Activated T-cell treated with anti-CD3 and anti-CD28 coated beads, Interleukin-2, amount 50 U/mL, for 4 hours (primary cell): ENCODE measurements at places on chromosomes 1 and 21. TPM values are rescaled to one million over a fixed set of nuclear protein-coding genes. Genes with fewer than 3 reads are reported as not detected.
A peak's percentile ranks its signal among the peaks of the same experiment; 100 is the strongest.

- DNase-seq, result no peak
Measured at GRCh38 chr1:94961988-94962387, 35.1 kb upstream of the CNN3 start.

- DNase-seq, result no peak
Measured at GRCh38 chr21:41943851-41944250, 10.0 kb downstream of the C2CD2 start.

- DNase-seq, result no peak
Measured at GRCh38 chr1:3197781-3198316, 128.8 kb downstream of the PRDM16 start.

- no peak for DNase-seq
Measured at GRCh38 chr1:214538496-214538895, 12.9 kb downstream of the PTPN14 start.

DNA sequence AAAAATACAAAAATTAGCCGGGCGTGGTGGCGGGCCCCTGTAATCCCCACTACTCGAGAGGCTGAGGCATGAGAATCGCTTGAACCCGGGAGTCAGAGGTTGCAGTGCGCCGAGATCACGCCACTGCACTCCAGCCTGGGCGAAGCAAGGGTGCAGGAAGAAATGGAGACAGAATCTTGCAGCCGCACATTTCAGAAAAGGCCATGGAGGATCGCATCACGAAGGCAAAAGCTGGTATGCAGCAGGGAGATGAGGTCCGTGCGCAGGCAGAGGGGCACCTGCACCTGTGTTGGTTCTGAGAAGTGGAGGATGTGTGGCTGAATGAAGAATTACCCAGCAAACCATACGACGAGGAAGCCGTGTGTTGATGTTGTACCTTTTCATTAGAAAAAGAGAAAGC, 53.0 kb upstream of the ABCG1 start:
- DNase-seq, result no peak

- no peak for DNase-seq
Measured at GRCh38 chr1:228830954-228831481, 95.7 kb downstream of the RHOU start.

- no peak for DNase-seq
Measured at GRCh38 chr21:36547464-36547863, 67.5 kb upstream of the CLDN14 start.

GRCh38 chr21:44585892-44586291, 5.5 kb upstream of the KRTAP10-5 start:
- DNase-seq, result no peak

DNA sequence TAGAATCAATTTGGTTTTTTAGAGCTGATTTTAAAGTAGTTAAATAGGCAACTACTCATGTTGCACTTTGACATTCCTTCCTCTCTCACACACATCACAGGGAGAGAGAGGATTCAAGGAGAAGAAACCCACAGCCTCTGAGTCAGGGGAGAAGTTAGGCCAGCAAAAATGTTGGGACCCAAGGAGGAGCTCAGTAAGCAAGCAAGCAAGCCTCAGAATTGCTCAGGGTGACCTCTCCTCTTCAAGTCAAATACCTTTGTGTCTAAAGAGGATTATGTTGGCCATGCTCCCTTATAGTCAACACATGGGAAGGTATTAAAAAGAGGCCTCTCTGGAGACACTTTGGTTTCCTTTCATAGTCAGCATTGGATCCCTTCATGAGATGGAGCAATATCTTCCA, 80.5 kb upstream of the WARS2 start:
- no peak for DNase-seq

GRCh38 chr1:94039514-94039870, 81.5 kb downstream of the ABCA4 start:
- DNase-seq, result peak; percentile 34

DNA sequence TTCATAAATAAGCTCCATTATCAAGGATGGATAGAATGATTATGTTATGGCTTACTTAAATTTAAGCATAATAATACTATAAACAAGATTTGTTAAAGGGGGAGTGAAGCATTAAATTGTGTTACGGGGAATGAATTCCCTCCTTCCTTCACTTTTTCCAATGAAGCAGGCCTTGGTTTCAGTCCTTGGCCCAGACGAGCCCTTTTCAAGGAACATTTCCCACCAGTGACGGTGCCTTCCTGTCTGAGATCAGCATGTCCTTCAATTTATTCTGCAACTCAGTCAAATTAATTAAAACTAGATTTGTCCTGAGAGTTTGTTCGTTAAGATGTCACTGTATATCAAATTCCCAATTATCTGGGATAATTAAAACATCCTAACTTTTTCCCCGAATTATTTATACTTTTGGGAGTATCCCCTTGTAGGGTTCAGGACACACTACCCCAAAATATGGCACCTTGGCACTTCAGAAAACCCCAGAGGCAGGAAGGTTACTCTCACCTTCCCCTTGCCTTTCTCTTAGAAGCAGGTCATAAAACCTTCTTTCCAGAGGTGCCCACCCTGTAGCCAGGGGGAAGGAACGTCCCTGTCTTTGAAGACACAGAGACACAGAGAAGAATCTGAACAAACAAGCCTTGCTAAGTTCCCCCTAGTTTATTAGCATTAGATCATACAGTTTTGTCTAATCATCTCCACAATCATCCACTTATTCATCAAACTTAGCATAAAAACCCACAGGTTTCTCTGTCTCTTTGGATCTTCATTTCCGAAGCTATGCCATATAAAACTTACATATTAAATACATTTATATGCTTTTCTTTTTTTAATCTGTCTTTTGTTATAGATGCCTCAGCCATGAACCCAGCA, 86.2 kb upstream of the ARHGAP29 start:
- DNase-seq, result no peak

GRCh38 chr1:20383631-20384030, 93.0 kb downstream of the VWA5B1 start:
- DNase-seq, result no peak

DNA sequence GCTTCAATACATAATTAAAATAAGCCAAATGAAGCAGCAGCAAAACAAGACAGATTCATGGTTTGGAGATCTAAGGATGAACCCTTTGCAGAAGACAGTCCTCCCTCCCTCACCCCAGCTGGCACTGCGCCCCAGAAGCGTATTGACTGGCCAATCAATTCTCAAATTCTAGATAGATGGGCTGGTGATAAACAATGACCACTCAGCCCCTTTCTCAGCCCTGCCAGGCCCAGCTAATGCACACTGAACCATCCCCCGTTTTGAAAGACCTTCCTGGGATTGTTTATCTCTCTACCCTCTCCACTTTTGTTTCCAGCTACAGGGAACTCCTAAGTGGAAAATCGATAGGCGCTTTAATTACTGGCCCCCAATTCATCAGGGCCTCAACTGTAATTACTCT, 29.0 kb downstream of the TNR start:
- DNase-seq, result no peak

- DNase-seq, result no peak
Measured at GRCh38 chr21:26513212-26513611, 59.9 kb downstream of the CYYR1 start.

- no peak for DNase-seq
Measured at GRCh38 chr1:59568158-59568935, 246.4 kb upstream of the HOOK1 start.

GRCh38 chr1:230174471-230175162, 107.6 kb downstream of the GALNT2 start:
- no peak for DNase-seq

DNA sequence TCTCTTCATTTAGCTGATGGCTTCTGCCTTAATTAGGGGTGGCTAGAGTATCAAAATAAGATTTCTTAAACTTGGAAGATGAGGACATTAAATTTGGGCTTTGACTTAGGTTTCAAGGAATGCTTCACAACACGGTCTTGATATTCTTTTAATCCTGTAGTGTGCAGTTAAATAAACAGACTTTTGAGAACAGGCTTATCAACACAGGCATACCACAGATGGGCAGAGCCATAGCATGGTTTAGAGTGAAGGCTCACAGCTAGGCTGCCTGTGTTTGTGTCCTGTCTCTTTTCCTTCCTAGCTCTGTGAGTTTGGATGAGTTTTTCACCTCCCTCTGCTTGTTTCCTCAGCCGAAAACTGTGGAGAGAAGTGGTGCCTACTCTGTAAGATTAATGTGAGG, 102.3 kb upstream of the IPO9 start:
- DNase-seq, result no peak

DNA sequence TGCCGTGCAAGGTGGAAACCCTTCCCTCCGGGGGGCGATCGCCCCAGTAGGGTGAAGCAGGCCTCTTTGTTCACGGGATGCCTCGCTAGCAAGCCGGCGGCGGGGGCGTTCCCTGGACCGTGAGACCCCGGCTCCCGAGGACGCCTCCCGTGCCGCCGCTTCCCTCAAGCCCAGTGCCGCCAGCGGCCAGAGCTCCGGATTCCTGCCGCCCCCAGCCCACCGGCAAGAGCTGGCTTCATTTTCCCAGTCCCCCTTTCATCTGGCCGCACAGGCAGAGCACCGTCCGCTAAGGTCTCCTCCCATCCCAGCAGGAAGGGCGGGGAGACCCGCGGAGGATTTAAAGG, 16.3 kb downstream of the IER5 start:
- DNase-seq, result peak; percentile 35

DNA sequence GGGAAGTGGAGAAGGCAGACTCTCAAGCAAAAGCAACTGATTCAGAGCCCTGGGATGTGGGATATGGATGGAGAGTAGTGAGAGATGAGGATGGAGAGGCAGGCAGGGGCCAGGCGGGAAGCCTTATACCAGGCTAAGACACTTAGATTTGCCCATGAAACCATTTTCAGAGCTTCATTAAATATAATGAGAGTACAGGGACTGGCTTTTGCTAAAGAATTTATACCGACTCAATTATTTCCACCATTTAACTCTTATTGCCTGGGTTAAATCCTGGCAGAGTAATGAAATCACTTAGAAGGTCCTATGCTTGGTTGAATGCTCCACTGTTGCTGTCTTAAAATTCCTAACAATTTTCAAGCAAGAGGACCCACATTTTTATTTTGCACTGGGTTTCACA, 311.7 kb downstream of the KCNH1 start:
- no peak for DNase-seq

DNA sequence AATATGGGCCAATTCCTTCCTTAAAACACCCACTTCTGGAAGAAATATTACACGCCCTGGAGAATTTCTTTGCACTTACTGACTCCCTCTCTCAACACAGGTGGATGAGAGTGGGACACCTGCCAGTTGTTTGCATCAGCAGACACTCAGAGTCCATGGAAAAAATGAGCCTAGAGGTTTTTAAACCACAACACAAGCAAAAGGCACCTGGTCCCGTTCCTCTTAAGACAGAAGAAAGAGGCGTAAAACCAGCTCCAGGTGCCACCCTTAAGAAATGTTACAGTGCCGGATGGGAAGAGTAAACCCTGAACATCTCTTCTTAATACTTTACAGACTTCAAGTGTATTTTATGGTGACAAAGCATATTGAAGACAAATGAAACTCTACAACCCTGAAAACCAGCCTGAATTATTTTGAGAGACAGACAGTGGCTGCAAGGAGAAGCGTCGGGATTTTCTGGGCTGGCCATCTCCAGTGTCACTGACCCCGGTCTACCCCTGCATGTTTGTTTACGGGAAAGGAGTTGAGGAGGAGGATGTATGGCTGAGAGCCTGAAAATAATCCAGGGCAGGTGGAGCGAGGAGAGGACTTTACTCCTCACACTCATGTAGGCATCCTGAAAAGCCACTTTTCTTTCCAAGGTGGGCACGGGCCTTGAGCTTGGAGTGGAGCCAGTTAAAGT, 7.8 kb upstream of the RIPK4 start:
- no peak for DNase-seq

- no peak for DNase-seq
Measured at GRCh38 chr21:40176724-40177123, 309.5 kb downstream of the PCP4 start.

GRCh38 chr1:31570906-31571305, 5.4 kb upstream of the TINAGL1 start:
- DNase-seq, result no peak

DNA sequence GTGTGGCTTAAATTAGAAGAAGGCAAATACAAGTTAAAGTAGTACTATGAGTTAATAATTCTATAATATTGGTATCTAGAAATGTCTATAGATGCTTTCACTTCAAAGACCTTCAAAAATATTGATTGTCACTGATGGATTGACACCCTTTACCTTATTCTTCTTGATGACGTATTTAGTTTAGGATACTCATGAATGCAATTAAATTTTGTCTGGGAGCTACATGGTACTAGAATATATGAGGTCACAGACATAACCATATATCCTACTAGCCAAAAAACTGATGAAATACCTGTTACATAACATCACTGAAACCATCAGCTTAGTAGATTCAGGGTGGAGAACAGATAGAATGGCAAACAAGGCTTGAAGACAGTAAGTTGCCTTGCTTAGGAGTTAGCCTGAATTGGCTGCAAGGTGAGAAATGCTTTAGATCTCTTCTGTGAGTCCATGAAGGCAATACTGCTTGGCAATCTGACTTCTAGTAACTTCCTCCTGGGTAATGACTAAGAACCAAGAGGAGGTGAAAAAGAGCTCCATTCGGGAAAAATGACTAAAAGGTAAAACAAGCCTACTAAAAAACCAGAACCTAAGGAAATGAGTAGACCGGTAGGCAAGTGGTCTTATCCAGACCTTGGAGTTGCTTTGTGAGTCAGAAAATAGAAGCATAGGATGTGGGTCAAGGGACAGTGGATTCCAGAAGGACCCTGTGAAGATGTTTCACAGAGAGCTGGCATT, 16.9 kb upstream of the ARHGAP29 start:
- no peak for DNase-seq

GRCh38 chr1:155474146-155474545, 88.5 kb downstream of the ASH1L start:
- DNase-seq, result no peak

DNA sequence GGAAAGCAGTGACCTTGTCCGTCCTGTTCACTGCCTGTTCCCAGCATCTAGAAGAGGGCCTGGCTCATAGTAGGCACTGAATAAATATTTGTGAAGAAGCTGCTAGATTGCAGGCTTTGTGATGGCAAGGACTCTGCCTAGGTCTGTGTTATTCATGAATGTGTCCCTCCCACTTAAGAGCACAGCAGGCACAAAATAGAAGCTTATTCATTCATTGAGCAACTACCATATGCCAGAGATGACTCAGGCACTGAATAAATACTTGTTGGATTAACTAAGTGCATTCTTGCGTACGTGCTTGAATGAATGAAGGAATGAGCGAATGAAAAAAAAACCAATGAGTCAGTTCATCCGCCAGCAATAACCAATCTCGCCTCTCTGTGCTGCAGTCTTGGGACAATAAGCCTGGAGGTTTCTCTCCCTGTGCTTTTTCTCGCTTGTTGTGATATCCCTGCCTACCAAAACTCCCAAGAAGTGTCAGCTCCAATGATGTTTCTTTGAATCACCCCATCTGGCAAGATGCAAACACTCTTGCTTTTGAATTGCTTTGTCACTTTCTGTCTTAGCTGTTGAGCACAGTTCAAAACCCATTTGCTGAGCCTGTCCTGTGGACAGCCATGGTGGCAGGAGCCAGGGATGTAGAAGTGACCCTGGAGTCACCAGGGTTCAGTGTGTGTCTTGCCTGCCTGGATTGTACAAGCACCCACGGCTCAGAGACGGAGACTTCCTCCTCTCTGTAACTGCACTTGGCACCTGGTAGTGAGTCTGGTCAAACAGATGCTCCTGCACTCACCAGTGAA, 143.9 kb downstream of the KAZN start:
- no peak for DNase-seq

- DNase-seq, result no peak
Measured at GRCh38 chr1:114397601-114398000, 113.4 kb downstream of the TRIM33 start.

GRCh38 chr1:172467446-172467845, 23.6 kb upstream of the PIGC start:
- no peak for DNase-seq

SAMSN1 gene
- 73.5 TPM for total RNA-seq

MROH9 gene
- not detected for total RNA-seq

CRNN gene
- total RNA-seq, result not detected

S100A7 gene
- not detected for total RNA-seq

S100A2 gene
- 0.76 TPM for total RNA-seq

NTMT2 gene
- total RNA-seq, result not detected

SLC35A3 gene
- 14.0 TPM for total RNA-seq

CELA3A gene
- 4.0 TPM for total RNA-seq

HMGCL gene
- total RNA-seq, result 11.1 TPM
